ENCODE measurements at places on chromosomes 1 and 21. TPM values are rescaled to one million over a fixed set of nuclear protein-coding genes. Genes with fewer than 3 reads are reported as not detected.

GRCh38 chr21:36589352-36589971, 109.5 kb upstream of the SIM2 start:
- no peak for DNase-seq
- no peaks in the 10 kb centered on the region for H3K36me3 ChIP-seq
- H3K27ac ChIP-seq, result no peak overlapping the region
- H3K4me3 ChIP-seq, result no peak overlapping the region
- H3K4me1 ChIP-seq, result no peaks in the 10 kb centered on the region
- H3K27me3 ChIP-seq, result peaks cover 40% of the 10 kb centered on the region

DNA sequence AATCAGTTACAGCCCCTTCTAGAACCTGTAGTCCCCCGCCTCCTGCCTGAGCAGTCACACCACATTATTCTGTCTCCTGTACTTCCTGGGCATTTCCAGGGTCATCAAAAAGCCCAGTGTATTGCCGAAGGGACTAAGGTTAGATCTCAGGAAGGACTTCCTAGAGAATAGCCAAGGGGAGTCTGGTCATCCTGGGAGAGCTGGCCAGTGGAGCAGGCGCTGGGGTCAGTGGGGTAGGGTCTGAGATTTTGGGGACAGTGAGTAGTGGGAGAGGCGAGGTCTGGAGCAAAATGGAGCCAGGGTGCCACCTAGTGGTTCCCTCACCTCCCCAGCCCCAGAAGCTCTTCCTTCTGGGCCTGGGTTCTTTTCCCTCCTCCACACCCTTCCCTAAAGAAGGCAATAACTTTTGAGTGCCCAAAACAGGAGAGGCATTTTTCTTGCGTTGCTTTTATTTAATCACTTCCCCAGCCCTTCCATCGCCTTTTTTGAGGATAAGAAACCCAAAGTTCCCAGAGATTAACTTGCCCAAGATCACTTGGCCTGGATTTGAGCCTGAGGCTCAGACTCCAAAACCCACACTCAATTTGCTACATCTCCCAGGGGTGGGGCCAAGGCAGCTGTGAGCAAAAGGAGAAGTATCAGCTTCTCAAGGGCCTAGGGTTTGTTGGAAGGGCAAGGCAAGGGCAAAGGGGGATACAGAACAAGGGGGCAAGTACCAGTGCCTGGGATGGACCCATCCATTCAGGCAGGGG, 7.3 kb upstream of the PMVK start:
- DNase-seq, result no peak
- no peaks in the 10 kb centered on the region for H3K27me3 ChIP-seq
- peak overlapping the region; percentile 99 for H3K4me3 ChIP-seq

Gene ZYG11A
- 0.20 TPM for total RNA-seq

Gene S100A14
- total RNA-seq, result not detected

DNA sequence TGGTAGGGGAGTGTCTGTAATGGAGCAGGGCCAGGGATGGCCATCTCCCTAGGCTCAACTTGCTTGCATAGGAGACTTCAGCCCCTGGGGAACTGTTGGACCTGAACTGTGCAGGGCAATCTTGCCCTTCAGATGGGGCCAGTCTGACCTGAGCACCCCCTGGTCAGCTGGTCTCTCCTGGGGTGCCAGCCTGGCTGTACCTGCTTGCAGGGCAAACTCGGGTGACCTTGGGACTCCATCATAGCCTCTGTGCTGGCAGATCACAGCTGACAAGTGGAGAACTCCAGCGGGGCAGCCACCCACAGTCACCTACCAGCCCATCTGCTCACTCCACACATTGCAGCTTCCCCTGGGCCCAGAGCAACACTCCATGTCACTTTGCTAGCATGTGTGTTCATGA, 8.1 kb downstream of the SPRR2A start:
- peaks cover 29% of the 10 kb centered on the region for H3K27me3 ChIP-seq
- no peaks in the 10 kb centered on the region for H3K36me3 ChIP-seq
- H3K4me3 ChIP-seq, result no peak overlapping the region
- no peak for DNase-seq
- no peak overlapping the region for H3K27ac ChIP-seq
- H3K4me1 ChIP-seq, result no peaks in the 10 kb centered on the region

GRCh38 chr1:50978852-50979781, 9.1 kb downstream of the CDKN2C start:
- H3K4me3 ChIP-seq, result peak overlapping the region; percentile 85
- no peak for DNase-seq
- H3K27ac ChIP-seq, result peak overlapping the region; percentile 84
- peaks cover 24% of the 10 kb centered on the region for H3K4me1 ChIP-seq
- H3K27me3 ChIP-seq, result peaks cover 8% of the 10 kb centered on the region
- peaks cover 2% of the 10 kb centered on the region for H3K36me3 ChIP-seq

- H3K36me3 ChIP-seq, result no peaks in the 10 kb centered on the region
- no peak overlapping the region for H3K27ac ChIP-seq
- H3K4me1 ChIP-seq, result no peaks in the 10 kb centered on the region
- no peak overlapping the region for H3K4me3 ChIP-seq
- H3K27me3 ChIP-seq, result no peaks in the 10 kb centered on the region
- no peak for DNase-seq
Observed at GRCh38 chr21:17590430-17590829, 22.3 kb downstream of the BTG3 start.

- H3K27me3 ChIP-seq, result peaks cover 38% of the 10 kb centered on the region
- H3K36me3 ChIP-seq, result no peaks in the 10 kb centered on the region
- H3K4me1 ChIP-seq, result peaks cover 6% of the 10 kb centered on the region
- H3K27ac ChIP-seq, result no peak overlapping the region
- no peak overlapping the region for H3K4me3 ChIP-seq
Observed at GRCh38 chr1:34794001-34794789, 1.4 kb downstream of the GJA4 start.

DNA sequence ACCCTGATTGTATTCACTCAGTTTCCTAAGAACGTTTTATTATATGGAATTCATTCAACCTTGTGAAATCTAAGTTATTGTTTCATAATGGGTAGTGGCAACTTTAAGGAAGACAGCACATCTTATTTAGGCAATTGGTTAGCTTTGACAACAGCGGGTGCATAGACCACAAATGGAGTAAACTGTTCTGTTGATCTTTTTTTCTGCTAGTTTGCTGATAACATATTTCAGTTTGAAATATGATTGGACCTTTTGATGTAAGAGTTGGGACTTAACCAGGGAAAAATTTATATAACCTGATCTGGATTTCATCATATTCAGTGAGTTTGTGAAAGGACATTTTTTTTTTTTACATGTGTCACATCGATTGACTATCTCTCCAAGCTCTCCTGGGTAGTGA, 151.7 kb downstream of the HLX start:
- no peaks in the 10 kb centered on the region for H3K4me1 ChIP-seq
- no peaks in the 10 kb centered on the region for H3K36me3 ChIP-seq
- H3K27ac ChIP-seq, result no peak overlapping the region
- H3K27me3 ChIP-seq, result peaks cover 5% of the 10 kb centered on the region
- no peak overlapping the region for H3K4me3 ChIP-seq
- no peak for DNase-seq

Gene AQP10
- 0.42 TPM for total RNA-seq

DNA sequence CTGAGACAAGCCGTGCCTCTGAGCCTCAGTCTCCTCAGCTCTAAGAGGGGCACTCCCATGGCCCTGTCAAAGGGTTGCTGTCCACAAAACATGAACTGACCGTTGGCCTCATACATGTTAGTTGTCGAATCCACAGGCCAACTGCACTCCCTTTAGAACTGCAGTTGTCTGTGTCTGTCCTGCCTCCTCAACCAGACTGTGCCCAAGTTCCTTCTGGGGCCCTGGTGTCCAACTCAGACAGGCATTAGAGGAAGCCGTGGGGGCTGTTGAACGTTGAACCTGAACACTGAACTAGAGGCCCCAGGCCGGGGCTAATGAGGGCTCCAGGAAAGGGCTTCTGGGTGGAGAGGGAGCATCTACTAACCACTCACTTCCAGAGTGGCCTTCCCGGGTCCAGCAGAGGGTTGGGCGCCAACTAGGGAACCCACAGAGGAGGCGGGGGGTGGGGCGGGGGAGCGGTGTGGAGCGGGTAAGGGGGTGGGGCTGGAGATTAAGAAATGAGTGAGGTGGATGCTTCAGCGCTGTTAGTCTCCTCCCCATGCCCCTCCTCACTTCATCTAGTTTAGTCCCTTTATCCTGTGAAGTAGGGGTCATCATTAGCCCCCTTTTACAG, at the start of gene RAB42:
TSS of gene RAB42 (plus strand) at position 558 of the 613 bp plus-strand sequence. CDS start 247 bp downstream, outside the sequence.
- peaks cover 2% of the 10 kb centered on the region for H3K36me3 ChIP-seq
- H3K27me3 ChIP-seq, result no peaks in the 10 kb centered on the region
- DNase-seq, result no peak

- no peak for DNase-seq
- no peak overlapping the region for H3K4me3 ChIP-seq
- peaks cover 11% of the 10 kb centered on the region for H3K4me1 ChIP-seq
- peaks cover 2% of the 10 kb centered on the region for H3K36me3 ChIP-seq
Observed at GRCh38 chr1:39110882-39111281, 84.7 kb downstream of the NDUFS5 start.

DNA sequence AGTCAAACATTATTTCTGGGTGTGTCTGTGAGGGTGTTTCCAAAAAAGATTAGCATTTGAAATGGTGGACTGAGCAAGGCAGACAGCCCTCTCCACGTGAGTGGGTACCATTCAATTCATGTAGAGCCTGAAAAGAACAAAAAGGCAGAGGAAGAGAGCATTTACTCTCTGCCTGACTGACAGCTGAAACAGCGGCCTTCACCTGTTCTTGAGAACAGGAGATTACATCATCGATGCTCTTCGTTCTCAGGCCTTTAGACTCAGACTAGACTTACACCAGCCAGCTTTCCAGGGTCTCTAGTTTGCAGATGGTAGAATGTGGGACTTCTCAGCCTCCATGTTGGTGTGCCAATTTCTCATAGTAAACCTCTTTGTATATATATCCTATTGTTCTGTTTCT, 302.3 kb downstream of the BACH1 start:
- peaks cover 5% of the 10 kb centered on the region for H3K36me3 ChIP-seq
- no peak overlapping the region for H3K27ac ChIP-seq

DNA sequence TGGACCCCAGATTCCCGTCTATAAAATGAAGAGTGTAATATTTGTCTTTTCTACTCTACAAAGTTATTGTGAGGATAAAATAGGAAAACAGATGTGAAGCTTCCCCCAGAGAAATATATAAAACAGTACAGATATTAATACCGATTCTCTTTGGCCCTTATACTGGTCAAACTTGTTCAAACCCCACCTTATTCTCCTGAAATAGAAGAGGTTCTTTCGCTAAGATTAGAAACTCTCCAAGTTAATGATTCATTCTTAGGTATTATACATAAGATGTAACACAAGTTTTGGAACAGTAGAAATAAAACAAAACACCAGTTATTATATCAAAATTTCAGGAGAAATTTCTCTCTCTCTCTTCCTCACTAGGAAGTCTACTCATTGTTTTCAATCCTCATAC, 852.4 kb upstream of the ADAMTS5 start:
- DNase-seq, result no peak
- no peaks in the 10 kb centered on the region for H3K27me3 ChIP-seq
- H3K36me3 ChIP-seq, result no peaks in the 10 kb centered on the region
- no peak overlapping the region for H3K27ac ChIP-seq

DNA sequence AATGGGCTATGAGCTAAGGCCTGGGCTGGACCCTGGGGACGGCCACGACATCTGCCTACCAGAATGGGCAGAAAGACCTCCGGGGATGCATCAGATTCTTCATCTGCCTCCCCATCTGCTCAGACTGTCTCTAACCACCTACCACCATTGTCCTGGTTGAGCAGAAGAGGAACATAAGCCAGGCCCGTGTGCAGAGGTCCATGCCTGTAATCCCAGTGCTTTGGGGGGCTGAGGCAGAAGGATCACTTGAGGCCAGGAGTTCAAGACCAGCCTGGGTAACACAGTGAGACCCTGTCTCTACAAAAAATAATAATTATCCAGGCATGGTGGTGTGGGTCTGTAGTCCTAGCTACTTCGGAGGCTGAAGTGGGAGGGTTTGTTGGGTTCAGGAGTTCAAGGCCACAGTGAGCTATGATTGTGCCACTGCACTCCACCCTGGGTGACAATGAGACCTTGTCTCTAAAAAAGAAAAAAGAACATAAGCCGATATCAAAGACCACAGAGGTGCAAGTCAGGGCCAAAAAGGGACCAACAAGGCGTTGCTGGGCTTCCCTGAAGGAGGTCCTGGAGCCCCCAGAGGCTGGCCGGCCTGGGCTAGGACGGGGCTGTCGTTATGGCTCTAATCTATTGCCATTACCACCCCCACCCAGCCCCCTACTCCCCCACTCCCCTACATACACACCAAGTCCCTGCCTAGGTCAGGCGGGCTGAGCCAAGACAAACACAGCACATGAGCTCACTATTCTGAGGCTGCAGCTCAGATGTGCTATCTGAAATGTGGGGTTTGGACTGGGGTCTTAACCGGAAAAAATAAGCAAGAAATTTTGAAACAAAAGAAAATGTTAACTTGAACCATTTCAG, 239.2 kb upstream of the RAB4A start:
- no peak overlapping the region for H3K4me3 ChIP-seq
- no peaks in the 10 kb centered on the region for H3K27me3 ChIP-seq
- H3K36me3 ChIP-seq, result no peaks in the 10 kb centered on the region
- peak overlapping the region; percentile 65 for H3K27ac ChIP-seq
- H3K4me1 ChIP-seq, result peaks cover 62% of the 10 kb centered on the region

Gene HAO2
- not detected for total RNA-seq

DNA sequence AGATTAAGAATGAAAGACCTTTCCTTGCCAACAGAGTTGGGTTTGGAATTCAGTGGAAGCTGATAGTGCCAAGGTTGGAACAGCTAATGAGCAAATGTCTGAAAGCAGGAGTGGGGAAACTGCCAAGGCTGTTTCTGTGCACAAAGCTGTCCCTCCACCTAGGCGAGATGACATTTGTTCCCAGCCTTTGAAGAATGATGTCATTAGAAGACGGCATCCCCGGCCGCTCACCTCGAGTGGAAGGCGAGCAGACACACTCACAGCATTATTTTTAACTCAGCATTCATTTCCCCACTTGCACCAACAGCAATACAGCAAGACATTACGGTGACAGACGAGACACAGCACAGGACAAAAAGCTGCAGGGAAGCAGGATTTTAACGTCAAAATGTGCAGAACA, 463.9 kb downstream of the PCP4 start:
- H3K4me3 ChIP-seq, result no peak overlapping the region
- no peaks in the 10 kb centered on the region for H3K27me3 ChIP-seq
- no peak overlapping the region for H3K27ac ChIP-seq
- no peaks in the 10 kb centered on the region for H3K36me3 ChIP-seq
- H3K4me1 ChIP-seq, result no peaks in the 10 kb centered on the region

DNA sequence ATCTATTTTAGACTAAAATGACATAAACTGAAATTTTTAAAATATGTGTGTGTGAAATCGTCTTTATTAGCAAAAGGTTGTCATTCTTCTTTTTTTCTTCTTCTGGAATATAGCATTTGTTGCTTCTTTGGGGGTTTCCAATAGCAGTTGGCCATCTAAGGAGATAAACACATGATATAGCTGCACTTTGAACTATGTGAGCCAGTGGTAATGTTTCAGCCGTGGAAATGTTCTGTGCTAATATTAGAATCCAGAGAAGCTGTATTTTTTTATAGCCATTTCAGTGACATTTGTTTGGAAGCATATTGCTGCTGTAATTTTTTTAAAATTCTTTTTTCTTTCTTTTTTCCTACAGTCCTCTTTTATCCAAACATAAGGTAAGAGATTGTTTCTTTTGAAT, 75.1 kb downstream of the CNST start:
- no peak for DNase-seq
- H3K4me3 ChIP-seq, result no peak overlapping the region
- peaks cover 7% of the 10 kb centered on the region for H3K36me3 ChIP-seq

All from T-helper 17 cell (primary cell).